ENCODE measurements at places on chromosomes 2 and 18. TPM values are rescaled to one million over a fixed set of nuclear protein-coding genes. Genes with fewer than 3 reads are reported as not detected.

Gene STARD6
- total RNA-seq, result not detected

Gene FBLN7
- total RNA-seq, result 5.2 TPM

Gene ANKRD30BL
- not detected for total RNA-seq

Gene SMYD1
- total RNA-seq, result not detected

Gene SKOR2
- total RNA-seq, result not detected

Gene PAX8
- 0.13 TPM for total RNA-seq

Gene DPP4
- 16.2 TPM for total RNA-seq

Gene HOXD9
- total RNA-seq, result not detected

Gene RAD51AP2
- total RNA-seq, result not detected

Gene HOXD8
- not detected for total RNA-seq

Gene TRIM54
- not detected for total RNA-seq

Gene RAB11FIP5
- total RNA-seq, result 45.1 TPM

Gene FBXO41
- total RNA-seq, result 0.66 TPM

Gene CCDC68
- total RNA-seq, result 3.0 TPM

Gene CNTNAP5
- not detected for total RNA-seq

Gene DYSF
- 135 TPM for total RNA-seq

Gene VAPA
- total RNA-seq, result 378 TPM

Gene KDM3A
- total RNA-seq, result 40.3 TPM

Gene GAREM2
- total RNA-seq, result 1.1 TPM

Gene IL36RN
- total RNA-seq, result not detected

Gene ATF2
- 92.8 TPM for total RNA-seq

Gene CFAP221
- not detected for total RNA-seq

Gene DSG2
- 0.07 TPM for total RNA-seq

Gene CEBPZ
- 67.4 TPM for total RNA-seq

Gene CCL20
- total RNA-seq, result not detected

Gene UGT1A5
- total RNA-seq, result not detected

Gene EPG5
- total RNA-seq, result 37.8 TPM

Gene ZNF521
- total RNA-seq, result 181 TPM

Gene CERS6
- 16.5 TPM for total RNA-seq

Gene FBXO15
- not detected for total RNA-seq

Gene INPP4A
- 31.9 TPM for total RNA-seq

Gene DSG4
- not detected for total RNA-seq

Gene TSPYL6
- total RNA-seq, result not detected

Gene PARD6G
- 1.6 TPM for total RNA-seq

Gene PTPRN
- not detected for total RNA-seq

Gene SNED1
- total RNA-seq, result 23.1 TPM

Gene MPP4
- total RNA-seq, result 15.8 TPM

Gene GKN1
- total RNA-seq, result not detected

Gene CHAC2
- total RNA-seq, result 20.0 TPM

Gene COLEC12
- 30.2 TPM for total RNA-seq

Gene KCNE4
- under 0.01 TPM for total RNA-seq

Gene PTRHD1
- 21.7 TPM for total RNA-seq

Gene HOXD1
- not detected for total RNA-seq

Gene SCN3A
- total RNA-seq, result not detected

Gene ALPP
- not detected for total RNA-seq

Gene IGFBP5
- total RNA-seq, result 0.40 TPM

Gene CYP26B1
- 0.53 TPM for total RNA-seq

Gene CFAP65
- total RNA-seq, result not detected

Gene ITGA4
- 3.7 TPM for total RNA-seq

Gene MALL
- 102 TPM for total RNA-seq

Gene CPO
- not detected for total RNA-seq

Gene BCL11A
- 0.27 TPM for total RNA-seq

Gene RGPD4
- total RNA-seq, result not detected

Gene FRZB
- not detected for total RNA-seq

Measured in thoracic aorta endothelial cell (primary cell).